COLO829 (cell line): ENCODE measurements at places on chromosomes 7 and 10.
A peak's percentile ranks its signal among the peaks of the same experiment; 100 is the strongest.

- no peak for DNase-seq
Observed at GRCh38 chr7:50405221-50405620, 44.9 kb downstream of the FIGNL1 start.

- no peak for DNase-seq
Observed at GRCh38 chr7:17940951-17941431, 697 bp upstream of the SNX13 start.

DNA sequence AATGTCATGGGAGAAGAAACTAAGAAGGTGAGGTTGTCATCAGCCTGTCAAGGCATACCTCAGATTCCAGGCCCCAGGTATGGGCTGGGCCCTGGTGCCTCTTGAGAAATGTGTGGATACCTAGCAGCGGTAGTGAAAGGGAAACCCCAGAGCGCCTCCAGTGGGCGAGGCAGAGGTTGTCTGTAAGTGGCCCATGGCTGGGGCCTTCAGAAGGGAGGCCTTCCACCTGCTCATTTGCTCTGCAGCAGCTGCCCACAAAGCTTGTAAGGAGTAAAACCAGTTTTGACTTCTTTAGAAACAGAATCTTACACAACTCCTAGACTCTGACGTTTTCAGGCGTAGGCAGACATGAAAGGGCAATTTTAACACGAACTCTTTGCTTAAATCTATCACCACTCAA is 509.9 kb downstream of the PARD3 start:
- DNase-seq, result no peak

GRCh38 chr7:105698531-105698930 is 117.2 kb upstream of the EFCAB10 start:
- no peak for DNase-seq

- DNase-seq, result no peak
Observed at GRCh38 chr10:5619362-5620211, 46.8 kb downstream of the ASB13 start.

- no peak for DNase-seq
Observed at GRCh38 chr7:142579946-142580345, 169.3 kb upstream of the PRSS1 start.

DNA sequence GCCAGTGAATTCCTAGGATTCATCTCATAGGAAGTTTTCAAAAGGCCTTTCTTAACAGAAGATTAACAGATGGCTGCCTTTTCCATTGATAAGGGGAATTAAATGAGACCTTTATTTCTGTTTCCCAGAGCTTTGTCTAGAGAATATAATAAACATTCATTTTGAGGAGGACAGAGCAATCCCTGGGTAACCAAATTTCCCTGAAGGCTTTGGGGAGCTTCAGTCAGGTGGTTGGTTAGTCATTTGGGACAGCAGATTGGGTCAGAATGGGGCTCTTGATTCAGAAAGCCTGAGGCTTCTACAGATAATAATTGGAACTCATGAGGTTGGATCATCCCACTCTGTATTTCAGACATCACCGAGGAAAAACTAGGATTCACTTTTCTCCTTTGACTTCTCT is 21.8 kb downstream of the MXI1 start:
- peak; percentile 79 for DNase-seq

DNA sequence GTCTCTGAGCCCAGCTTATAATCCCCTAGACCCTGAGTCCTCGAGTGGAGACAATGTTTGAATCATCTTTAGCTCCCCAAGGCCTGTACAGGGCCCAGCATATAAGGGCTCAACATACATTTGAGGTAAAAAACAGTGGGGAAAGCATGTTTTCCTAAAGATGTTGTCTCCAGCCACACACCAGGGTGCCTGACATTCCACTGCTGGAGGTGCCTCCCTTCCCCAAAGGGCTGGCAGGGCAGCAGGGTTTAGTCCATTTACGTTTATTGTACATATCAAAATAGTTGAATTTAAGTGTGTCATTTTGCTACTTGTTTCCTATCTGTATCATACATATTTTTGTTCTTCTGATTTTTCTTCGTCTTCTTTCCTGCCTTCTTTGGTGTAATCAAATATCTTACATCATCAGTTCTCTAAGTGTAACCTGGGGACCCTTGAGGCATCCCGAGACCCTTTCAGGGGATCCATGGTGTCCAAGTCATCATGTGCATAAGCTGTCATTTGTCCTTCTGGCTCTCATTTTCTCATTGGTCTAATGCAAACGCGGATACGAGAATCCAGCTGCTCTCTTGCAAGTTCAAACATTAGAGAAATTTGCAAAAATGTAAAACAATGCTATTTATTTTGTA is 101.6 kb downstream of the PDGFA start:
- DNase-seq, result no peak

DNA sequence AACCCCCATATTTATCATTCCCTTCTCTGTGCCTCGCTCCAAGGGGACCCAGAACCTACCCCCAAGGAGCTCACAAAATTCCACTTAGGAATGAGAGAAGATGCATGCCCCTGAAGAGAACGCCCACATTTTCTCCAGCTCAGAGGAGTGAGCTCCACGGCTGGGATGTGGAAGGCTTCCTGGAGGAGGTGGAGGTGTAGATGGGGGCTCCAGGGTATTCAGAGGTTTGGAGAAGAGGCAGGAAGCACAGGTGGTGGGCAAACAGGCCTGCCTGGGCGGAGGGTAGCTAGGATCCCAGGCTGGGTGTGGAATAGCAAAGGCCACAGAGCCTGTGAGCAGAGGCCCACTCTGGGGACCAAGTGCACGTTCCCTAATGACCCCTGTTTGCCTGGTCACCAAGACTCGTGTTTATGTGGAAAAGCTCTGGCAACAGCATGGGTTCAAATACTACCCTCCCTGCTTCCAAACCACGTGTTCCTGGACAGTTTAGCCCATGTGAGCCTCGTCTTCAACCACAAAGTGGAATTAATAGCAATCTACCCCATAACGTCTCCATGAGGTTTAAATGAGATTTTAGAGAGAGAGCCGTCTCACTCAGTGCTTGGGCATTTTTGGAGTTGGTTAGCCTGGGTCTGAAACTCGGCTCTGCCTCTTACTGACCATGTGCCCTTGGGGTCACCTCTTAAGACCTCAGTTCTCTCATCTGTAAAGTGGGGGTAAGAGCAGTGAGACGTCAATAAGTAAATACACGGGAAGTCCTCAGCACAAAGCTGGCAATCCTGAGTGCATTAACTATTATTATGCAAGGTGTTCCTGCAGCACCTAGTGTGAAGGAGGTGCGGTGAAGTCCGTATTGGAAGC is 24.7 kb downstream of the UNC5B start:
- DNase-seq, result no peak

DNA sequence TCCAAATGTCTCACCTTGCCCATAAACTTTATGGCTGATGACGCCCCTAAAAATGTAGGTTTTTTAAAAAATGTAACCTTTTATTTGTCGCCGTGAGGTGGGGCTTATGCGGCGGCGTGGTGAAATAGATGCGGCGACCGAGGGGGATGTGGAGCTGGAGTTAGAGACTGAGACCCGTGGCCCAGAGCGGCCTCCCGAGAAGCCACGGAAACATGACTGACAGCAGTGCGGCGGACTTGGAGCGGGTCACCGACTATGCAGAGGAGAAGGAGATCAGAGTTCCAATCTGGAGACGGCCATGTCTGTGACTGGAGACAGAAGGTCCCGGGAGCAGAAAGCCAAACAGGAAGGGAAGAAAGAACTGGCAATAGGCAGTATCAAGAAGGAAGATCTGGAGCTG is 46.5 kb downstream of the C7orf33 start:
- DNase-seq, result no peak

DNA sequence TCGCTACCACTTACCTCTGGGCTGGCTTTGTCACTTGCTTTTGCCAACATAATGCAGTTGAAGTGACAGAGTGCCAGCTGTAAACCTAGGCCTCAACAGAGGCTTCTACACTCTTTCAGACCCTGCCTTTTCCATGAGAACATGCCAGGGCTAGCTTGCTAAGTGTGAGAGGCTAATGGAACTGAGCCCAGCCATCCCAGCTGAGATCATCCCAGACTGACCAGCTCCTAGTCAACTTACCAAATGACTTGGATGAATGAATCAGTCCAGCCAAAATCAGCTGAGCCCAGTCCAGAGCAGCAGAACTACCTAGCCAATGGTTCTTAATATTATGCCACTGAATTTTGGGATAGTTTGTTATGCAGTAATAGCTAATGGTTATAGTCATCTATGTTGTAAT is 34.7 kb upstream of the MKLN1 start:
- no peak for DNase-seq

DNA sequence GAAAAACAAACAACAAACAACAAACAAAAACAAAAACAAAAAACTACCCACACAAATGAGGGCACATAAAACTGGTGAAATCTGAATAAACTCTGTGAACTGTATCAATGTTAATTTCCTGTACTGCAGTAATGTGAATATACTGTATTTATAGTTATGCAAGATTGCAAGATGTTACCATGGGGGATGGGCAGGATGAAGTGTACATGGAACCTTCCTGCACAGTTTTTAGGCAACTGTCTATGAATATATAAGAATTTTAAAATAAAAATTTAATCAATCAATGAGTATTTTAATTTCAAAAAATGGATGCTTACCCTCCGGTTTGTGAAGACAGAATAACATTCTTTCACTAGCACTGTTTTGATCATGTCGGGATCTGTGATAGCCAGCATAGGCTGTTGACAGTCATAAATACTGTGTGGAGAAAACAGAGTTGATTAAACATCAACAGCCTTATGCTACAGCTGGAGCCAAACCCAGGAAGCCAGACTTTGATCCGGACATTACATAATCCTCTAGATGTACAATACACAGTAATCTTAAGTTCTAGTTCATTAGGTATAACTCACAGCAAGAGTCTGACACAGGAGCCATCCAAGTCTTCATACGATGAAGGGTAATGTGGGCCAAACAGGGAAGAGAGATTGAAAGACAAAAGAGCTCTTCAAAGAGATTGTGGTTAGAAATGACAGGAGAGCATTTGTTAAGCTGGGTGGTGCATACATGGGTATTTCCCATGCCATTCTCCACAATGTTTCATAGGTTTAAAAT is 14.8 kb downstream of the CYP3A7 start:
- no peak for DNase-seq

GRCh38 chr10:48923748-48924147 is 15.9 kb downstream of the LRRC18 start:
- DNase-seq, result no peak

DNA sequence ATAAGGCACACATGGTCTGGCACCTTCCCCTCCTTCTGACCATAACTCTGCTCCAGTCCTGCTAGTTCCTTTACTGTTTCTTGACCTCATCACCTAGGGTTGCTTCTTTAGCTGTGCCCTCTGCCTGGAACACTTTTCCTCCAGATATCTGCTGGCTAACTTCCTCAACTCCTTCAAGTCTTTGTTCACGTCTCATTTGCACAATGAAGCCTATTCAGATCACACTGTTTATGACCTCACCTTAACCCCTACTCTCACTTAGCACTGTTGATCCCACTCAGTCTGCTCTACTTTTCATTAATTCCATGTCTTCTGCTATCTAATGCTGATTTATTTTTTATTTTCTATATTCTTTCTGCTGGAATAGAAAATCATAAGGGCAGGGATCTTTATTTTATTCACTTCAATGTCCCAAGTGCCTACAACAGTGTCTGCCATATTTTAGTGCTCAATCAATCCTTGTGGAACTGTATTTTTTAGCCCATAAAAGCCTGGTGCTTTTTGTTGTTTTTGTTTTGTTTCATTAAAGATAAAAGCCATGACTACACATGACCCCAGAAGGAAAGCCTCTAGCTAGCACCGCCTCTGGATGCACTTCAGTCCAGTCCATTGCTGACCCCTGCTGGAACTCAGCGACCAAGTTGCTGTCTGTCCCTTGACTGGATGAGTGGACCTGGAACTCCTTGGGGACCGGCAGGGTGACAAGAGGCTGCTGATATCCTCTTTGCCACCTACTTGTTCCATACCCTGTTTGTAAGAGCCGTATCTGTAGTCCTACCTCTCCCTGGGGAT is 12.3 kb downstream of the KLF14 start:
- peak; percentile 85 for DNase-seq

DNA sequence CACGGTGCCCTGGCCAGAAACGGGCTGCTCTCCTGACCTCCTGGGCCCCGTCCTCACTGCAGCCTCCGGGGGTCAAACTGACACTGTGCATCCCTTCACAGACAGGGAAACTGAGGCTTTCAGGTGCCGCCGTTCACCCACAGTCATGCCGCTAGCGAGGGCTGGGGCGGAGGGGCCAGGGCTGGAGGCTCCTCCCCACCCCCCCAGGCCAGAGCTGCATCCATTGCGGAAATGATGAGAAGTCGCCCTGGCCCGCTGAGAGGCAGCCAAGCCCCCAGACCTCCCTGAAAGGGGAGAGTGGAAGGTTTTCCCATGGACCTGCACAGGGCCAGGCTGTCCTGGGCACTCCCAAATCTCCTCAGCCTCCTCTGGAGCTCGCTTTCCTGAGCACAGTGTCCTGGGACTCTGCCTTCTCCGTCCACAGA is 16.5 kb upstream of the INPP5A start:
- DNase-seq, result no peak

DNA sequence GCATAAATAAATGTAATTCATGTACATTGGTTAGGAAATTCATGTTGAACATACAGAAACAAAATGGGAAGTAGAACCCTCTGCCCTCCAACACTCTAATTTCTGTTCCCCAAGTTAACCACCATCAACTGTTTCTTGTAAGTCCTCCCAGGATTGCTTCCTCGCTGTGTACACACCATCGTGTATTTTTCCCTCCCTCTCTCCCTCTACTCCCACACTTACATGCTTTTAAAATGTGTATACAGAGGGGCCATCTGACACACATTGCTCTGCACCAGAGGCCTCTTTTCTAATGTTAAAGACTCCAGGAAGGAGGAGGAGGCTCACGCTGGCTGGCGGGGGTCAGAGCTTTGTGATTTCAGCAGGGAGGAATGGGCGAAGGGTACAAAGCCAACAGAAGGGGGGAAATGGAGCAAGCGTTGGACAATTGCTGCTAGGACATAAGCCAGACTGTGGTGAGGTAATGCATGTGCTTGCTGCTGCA is 1.9 kb upstream of the EPHA1 start:
- no peak for DNase-seq

- no peak for DNase-seq
Observed at GRCh38 chr7:39528849-39529248, 37.4 kb upstream of the YAE1 start.

DNA sequence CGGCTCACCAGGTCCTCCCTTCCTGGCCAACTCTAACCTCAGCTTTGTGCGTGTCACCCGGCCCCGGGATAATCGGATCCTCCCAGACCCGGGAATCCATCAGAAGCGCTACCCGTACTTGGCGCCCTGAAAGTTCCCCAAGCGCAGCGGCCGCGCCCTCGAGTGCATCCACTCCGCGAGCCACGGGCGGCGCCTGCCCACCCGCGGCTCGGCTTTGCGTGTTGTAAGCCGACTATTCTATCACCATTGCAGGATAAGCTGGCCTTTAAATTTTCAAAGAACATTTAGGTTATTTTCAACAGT is 35.7 kb upstream of the EBLN1 start:
- DNase-seq, result no peak

- peak; percentile 72 for DNase-seq
Observed at GRCh38 chr7:123437447-123437995, 96.9 kb downstream of the IQUB start.

- DNase-seq, result no peak
Observed at GRCh38 chr7:54560723-54561122, 18.5 kb downstream of the VSTM2A start.
